Lung (tissue), 17 donors: ENCODE measurements at places on chromosomes 1 and 21. TPM values are rescaled to one million over a fixed set of nuclear protein-coding genes. Genes with fewer than 3 reads are reported as not detected.
A peak's percentile ranks its signal among the peaks of the same experiment; 100 is the strongest.

- DNase-seq, result no peak
Observed at GRCh38 chr1:36652586-36652985, 169.9 kb upstream of the CSF3R start.

- DNase-seq, result no peak
Observed at GRCh38 chr1:240687820-240688219, 75.9 kb upstream of the GREM2 start.

- DNase-seq, result no peak
Observed at GRCh38 chr1:81409780-81410274, 390.9 kb upstream of the ADGRL2 start.

- DNase-seq, result no peak
Observed at GRCh38 chr21:41630249-41630648, 122.3 kb upstream of the TMPRSS2 start.

GRCh38 chr1:156445789-156446263 lies 54.7 kb downstream of the MEF2D start:
- DNase-seq, result peak; percentile 85

DNA sequence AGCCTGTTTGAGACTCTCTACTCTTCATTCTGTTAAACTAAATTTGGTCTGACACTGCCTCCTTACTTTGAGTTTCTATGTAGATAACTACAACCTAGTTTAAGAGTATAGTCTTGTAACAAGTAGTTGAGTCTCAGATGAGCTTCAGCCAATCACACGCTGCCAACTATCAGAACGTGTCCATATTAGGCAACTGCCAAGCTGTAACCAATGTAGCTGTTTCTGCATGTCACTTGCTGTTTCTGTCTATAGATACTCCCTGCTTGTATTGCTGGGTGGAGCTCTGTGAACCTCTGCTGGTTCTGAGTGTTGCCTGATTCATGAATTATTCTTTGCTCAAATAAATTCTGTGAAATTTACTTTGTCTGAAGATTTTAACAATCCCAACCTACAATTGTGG lies 452.6 kb upstream of the NR5A2 start:
- no peak for DNase-seq

DNA sequence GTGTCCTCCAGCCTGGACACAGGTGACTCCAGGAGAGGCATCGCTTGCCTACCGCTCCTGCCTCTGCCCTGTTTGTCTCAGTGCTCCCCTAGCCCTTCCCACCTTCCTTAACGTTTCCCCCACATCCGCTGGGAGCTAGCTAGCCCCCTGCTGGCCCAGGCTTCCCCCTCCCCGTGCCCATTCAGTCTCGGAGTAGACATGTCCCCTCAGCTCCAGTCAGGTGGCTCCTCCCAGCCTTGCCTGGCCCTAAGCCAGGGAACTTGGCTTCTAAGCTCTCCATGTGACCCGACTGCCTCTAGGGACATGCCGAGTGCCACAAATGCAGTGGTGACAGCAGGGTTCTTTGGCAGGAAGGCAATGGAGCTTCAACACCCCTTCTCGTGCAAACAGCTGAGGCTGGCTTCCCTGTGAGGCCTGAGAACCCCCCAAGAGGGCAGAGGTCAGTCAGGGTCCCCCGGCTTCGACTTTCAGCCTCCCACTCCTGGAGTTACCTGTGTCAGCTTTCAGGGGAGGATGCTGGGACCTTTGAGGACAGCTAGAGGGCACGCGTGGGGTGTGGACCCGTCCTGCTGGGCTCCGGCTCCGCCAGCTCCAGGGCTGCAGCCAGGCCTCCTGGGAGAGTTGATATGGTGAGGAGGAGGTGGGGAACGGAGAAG lies 16.2 kb downstream of the DRAXIN start:
- DNase-seq, result peak; percentile 77

DNA sequence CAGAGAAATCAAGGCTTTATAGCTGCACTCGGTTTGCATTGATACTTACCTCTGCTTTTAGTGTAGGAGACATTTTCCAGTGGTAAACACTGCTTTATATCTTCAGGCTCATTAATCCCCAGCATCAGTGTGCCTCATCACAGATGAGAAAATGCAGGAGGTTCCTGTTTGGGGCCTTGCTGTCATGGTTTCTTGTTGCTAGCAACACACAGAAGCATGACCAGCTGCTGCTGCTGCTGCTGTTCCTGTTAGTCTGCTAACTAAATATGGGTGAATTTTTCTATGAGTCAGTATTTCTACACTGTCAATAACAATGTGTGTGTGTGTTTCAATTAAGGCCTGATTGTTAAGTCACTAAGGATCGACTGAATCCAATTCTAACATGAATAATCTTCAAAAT lies 85.8 kb upstream of the RGS1 start:
- DNase-seq, result peak; percentile 78

GRCh38 chr1:58650141-58650540 lies 49.7 kb downstream of the MYSM1 start:
- DNase-seq, result no peak

TRIM58 gene
- total RNA-seq, result 2.2 TPM

AGTRAP gene
- total RNA-seq, result 93.9 TPM

TPTE gene
- not detected for total RNA-seq
